ENCODE measurements at places on chromosomes 16 and 17.

GRCh38 chr16:59336136-59336695 is 602.1 kb upstream of the GOT2 start:
- no peak for DNase-seq

GRCh38 chr16:83623091-83623730 is 184.6 kb upstream of the HSBP1 start:
- DNase-seq = no peak

- no peak for DNase-seq
Measured at GRCh38 chr17:47816111-47816735, 5.4 kb downstream of the OSBPL7 start.

- no peak for DNase-seq
Measured at GRCh38 chr16:27195076-27195741, 8.1 kb upstream of the KDM8 start.

- no peak for DNase-seq
Measured at GRCh38 chr17:47225436-47225858, 16.3 kb downstream of the MYL4 start.

GRCh38 chr17:9874722-9875121 is 30.3 kb downstream of the RCVRN start:
- no peak for DNase-seq

DNA sequence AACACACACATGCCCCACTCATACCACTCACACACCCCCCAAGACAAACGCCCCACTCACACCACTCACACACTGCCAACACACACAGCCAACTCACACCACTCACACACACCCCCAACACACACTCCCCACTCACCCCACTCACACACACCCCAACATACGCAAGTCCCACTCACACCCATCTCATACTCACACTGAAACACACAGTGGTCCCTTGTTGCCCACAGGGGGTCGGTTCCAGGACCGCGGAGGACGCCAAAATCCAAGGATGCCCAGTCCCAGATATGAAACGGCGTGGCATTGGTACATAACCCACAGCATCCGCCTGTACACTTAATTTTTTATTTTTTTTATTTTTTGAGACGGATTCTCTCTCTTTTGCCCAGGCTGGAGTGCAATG is 20.9 kb downstream of the RNF213 start:
- no peak for DNase-seq
